Right forelimb (tissue), 1 donor: ENCODE measurements at places on chromosomes 1 and 21.

GRCh38 chr1:156697481-156697880, 7.9 kb downstream of the CRABP2 start:
- no peak for DNase-seq

- no peak for DNase-seq
Measured at GRCh38 chr1:226610671-226611070, 62.1 kb downstream of the STUM start.

DNA sequence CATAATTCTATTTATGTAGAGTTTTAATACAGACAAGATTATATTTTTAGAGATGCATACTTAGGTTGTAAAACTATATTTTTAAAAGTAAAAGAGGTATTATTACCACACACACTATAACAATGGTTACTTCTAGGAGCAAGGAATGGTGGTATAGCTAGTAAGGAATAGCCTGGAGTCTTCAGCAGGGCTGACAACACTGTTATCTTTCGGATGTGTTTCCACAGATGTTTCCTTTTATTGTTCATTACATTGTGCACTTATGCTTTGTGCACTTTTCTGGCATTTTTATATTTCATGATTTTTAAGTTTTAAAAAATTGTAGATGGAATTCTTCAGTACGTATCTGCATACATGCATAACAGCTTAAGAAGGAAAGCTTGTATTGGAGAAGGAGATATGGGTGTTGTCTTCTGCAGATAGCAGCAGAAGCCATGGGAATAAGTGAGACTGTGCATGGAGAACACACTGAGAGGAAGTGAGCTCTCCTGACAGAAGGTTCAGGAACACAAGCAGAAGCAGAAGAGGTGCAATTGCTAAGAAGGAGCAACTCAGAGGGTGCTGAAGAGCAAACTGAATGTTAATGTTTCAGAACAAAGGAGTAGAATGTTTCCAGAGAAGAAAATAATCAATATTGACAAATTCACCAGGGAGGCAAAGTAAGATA, 91.8 kb downstream of the UCHL5 start:
- no peak for DNase-seq

- no peak for DNase-seq
Measured at GRCh38 chr1:207984831-207985572, 74.1 kb upstream of the CD34 start.

- DNase-seq, result no peak
Measured at GRCh38 chr1:195336812-195337211, 1271.4 kb downstream of the KCNT2 start.
